ENCODE measurements at places on chromosomes 2 and 18.

- DNase-seq = no peak
These were observed 75.8 kb downstream of the ARHGEF4 start for GRCh38 chr2:130912471-130912870.

GRCh38 chr18:42045346-42045745 is 90.3 kb downstream of the PIK3C3 start:
- DNase-seq = no peak

DNA sequence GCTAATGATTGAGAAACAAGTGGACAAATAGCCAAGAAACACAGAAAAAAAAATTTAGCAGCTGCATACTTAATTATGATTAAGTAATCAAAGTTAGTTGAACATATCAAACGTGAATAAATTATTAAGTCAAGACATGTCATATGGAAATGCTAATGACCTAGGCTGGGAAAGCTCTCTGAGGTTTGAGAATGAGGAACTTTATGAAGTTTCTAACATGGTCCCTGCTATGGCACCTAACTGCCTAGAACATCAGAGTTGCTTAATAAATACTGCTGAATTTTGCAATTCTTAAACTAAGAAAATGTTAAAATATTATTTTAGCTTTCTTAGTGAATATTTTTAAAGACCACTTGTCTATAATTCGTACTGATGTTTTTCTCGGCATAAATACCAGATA is 99.8 kb downstream of the AFF3 start:
- no peak for DNase-seq

GRCh38 chr2:202172439-202173211 is 65.8 kb downstream of the SUMO1 start:
- no peak for DNase-seq

GRCh38 chr2:46074501-46074900 is 222.7 kb upstream of the EPAS1 start:
- no peak for DNase-seq

DNA sequence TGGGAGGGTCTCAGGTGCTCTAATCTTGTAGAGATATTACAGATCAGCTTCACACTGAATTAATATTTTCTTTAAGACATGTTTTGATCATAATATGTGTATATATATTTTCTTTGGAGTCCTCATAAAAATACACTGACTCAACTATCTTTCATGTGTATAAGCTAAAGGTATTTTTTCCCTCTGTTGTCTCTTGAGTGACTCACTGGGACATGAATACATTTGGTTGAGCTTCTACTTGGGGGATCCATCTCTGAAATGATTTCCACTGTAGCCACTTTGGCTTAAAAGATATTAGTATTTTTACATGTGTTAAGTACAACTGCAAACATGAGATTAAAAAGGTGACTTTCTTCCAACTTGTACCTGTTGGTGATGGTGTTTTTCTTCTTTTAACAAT is 140.8 kb downstream of the TTN start:
- no peak for DNase-seq

DNA sequence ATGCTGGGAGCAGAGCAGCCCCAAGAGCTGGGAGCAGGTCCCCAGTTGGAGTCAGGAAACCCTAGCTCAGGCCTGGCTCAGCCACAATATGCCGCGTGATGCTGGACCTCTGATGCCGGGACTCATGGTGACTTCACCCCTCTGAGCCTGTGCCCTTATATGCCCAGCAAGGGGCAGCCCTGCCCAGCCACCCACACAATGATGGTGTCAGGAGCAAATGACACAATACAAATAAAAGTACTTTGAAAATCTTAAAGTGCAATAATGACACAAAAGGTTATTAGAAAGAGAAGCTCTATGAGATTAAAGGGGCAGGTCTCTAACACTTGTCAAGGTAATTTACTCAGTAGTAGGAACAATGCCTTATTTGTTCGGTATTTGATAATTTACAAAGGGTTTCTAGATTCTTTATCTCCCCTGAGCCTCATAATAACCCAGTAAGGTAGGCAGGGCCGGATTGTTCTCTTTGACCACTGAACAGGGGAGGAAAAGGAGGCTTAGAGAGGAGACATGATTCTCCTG is 18.3 kb upstream of the KIF3C start:
- no peak for DNase-seq

- no peak for DNase-seq
These were observed 94.2 kb upstream of the SP3 start for GRCh38 chr2:174059178-174059883.

- no peak for DNase-seq
These were observed 162.6 kb downstream of the PAX3 start for GRCh38 chr2:222136106-222136630.

DNA sequence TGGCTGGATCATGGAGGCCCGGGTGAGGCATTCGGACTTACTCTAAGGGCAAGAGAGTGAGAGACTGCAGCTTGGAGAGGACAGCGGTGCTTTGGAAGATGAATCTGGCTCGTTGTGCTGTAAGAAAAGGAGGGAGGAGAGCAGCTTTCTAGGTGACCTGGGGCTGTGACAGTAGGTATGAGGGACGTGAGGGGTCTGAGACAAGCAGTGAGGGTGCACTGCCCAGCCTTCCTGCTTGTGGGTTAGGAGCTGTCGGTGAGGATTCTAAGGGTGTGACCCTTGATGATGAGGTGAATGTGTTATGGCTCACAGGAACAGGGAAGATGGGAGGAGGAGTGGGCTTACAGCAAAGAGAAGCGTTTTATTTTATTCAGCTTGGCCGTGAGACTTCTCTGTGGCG is 27.1 kb upstream of the RHOB start:
- no peak for DNase-seq

DNA sequence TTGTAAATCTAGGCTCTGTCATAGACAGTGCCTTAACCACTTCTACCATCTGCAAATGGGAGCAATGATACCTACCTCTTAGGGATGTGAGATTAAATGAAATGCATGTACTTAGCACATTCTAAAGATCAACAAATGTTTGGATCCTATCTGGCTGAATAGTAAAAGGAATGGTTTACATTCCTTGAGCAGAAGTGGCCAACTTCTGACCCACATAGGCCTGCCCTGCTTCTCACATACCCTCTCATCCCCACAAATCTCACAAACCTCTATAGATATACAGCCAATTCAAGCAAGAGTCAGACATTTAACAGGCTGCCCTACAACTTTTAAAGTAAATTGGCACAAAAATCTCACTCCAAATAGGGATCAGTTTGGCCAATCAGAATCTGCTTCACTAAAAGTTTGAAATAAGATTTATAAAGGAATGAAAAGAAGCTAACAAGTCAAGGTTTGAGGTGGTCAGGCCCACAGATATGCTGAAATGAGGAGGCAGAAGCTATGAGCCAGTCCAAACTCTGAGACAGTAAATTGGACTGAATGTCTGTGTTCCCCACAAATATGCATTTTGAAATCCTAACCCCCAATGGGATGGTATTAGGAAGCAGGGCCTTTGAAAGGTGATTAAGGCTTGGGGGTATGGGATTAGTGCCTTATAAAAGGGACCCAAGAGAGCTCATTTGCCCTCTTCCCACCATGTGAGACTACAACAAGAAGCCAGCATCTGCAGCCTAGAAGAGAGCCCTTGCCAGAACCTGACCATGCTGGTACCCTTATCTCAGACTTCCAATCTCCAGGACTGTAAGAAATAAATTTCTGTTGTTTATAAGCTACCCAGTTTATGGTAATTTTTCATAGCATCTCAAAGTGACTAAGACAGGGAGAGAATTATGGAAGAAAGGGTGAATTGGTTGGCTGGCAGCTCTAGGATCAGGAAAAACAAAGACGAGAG is 227.8 kb upstream of the RBMS1 start:
- no peak for DNase-seq

- no peak for DNase-seq
These were observed 43.6 kb downstream of the MRPS5 start for GRCh38 chr2:95077861-95078603.

DNA sequence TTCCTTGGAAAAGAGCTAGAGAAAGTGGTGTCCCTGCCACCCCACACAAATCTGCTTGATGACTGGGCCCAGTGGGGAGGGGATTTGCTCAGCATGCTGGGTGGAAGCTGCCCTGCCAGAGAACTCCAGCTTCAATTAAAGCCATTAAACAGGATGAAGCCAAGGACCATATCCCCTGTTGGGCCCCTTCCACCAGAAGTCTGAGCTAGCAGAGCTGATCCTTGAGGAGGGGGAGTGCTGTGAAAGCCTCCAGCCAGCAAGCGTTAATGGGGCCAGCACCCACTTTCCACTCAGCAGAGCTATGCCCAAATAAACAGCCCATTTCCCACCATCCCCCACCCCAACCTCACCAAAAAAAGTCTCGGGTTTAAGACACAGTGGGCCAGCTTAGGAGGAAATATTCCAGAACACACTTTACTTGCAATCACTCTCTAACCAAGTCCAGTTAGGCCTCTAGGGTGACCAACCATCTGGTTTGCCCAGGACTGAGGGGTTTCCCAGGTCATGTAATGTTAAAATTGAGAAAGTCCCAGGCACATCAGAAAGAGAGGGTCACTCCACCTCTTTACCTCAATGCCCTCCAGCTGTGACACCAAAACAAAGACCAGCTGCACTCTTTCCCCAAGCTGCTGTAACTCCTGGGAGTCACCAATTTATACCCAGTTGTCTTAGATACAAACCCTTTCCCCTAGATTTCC is 132.3 kb downstream of the FOXI3 start:
- DNase-seq = no peak

- no peak for DNase-seq
These were observed 4.8 kb upstream of the ZNF532 start for GRCh38 chr18:58859907-58860306.

DNA sequence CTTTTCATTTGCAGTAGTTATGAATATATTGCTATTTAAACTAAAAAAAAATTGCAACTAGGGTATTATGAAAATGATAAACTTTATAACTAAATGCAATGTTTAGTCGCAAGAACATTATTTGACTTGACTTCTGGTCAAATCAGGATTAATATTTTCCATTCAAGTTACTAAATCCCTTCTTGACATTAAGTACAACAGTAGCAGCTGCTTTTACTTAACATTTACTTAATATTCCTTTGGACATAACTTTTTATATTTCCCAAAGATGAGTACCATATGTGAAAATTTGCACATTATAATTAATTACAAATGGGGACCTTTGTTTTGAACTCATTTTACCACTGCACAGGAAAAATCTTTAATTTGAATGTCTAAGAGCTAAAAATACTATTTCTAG is 74.0 kb downstream of the PMS1 start:
- no peak for DNase-seq

DNA sequence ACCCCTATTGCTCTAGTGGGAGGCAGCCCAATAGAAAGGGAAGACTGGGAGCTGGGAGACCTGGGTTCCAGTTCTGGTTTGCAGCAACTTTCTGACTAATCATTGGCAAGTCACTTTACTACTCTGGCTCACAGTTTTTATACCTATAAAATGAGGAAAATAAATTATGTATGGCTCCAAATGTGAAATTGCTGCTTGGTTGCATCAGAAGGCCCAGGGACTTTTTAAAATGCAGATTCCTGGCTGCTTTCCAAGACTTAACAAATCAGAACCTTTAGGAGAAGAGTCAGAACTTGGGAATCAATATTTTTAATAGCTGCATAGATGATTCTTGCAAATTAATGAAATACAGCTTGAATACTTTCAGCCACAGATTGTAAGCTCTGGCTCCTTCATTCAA is 943.9 kb downstream of the EPHA4 start:
- no peak for DNase-seq

GRCh38 chr2:138279871-138280270 is 221.7 kb upstream of the SPOPL start:
- DNase-seq = no peak

DNA sequence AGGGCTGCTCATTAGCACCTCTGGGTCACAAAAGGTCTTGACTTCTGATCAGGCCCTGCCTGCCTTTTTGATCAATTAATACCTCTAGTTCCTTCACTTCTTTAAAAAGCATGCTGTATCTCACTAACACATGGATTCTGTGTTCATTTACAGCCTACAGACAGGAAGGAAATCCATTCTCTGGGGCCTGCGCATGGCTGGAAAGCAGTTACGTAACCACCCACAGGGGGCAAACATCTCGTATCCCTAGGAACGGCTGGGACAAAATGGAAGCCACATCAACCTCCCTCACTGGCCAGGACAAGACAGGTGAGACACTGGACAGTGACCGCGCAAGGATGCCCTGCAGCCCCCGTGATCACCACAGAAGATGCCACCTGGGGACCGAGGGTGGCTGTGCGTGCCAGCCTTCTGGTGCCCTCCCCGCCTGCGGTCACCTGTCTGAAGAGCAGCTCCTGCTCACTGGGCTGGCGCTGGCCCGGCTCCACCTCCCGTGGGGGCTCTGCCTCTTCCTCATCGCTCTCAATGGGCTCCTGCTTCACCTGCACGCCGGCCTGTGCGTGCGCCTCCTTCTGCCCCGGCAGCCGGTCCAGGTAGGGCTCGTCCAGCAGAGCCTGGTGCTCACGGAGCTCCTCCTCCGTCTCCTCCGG is 266.9 kb downstream of the TWIST2 start:
- no peak for DNase-seq

- no peak for DNase-seq
These were observed 28.1 kb upstream of the ZCCHC2 start for GRCh38 chr18:62494764-62495163.

All from NCI-H1092 (cell line).